Stimulated activated CD4-positive, alpha-beta T cell treated with anti-CD3 and anti-CD28 coated beads, Interleukin-2, amount 100 ng/mL, for 24 hours (primary cell): ENCODE measurements at places on chromosomes 1 and 21.

DNA sequence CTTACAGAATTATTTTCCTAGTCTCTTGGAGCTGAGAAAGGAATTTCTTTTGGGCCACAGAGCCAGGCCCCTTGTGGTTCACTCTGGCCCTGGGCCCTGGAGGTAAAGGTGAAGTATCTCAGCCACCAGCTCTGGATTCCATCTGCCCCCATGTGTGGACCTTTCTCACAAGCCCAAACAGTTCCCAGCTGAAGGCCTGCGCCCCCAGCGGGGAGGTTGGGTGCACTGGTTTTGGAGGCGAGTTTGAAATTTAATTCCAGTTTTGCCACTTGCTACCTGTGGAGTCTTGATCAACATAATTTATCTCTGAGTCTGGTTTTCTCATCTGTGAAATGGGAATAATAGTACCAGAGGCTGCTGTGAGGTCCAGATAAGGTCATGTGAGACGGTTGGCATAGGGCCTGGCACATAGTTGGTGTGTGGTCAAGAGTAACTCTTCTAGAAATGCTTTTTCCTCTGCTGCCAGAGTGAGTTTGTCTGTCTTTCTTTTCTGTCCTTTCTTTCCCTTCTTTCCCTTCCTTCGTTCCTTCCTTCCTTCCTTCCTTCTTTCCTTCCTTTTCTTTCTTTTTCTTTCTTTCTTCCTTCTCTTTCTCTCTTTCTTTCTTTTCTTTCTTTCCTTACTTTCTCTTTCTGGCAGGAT lies 6.1 kb downstream of the AGTRAP start:
- no peak for DNase-seq

- DNase-seq = no peak
These were observed 46.3 kb downstream of the KIF21B start for GRCh38 chr1:200977071-200977754.

DNA sequence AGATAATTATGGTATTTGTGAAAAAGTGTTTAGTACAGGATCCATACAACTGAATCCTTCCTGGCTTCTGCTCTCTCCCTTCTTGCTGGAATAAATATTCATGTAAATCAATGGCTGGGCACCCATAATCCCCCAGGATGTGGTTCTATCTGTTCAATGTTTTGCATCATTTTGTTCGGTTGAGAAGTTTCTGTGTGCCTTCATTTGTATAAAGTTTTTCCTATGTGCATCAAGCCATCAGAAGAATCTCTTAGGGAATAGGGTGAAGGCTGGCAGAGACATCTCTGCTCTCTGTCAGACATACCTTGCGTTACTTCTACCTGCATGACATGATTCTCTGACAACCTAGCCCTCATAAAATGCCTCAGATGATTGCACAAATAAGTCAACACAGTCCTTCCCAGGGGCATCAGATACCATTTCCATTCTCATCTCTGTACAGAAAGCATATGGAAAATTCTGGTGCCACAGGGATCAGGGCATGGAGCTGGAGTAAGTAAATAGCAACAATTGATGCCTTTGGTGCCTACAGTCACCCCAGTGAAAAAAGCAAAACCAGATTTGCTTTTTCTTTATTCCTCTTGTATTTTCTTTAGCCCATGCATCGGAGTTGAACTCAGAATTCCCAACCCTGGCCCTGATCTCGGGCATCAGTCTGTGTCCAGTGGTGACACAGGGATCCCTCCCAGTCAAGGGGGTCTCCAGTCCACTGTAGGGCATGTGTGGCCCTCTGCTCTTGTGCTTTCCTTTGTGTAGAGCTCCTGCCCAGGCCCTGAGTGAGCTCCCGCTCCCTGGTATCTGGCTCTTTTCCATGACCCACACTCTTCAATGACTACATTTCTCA lies 39.7 kb upstream of the ATP1A1 start:
- no peak for DNase-seq

DNA sequence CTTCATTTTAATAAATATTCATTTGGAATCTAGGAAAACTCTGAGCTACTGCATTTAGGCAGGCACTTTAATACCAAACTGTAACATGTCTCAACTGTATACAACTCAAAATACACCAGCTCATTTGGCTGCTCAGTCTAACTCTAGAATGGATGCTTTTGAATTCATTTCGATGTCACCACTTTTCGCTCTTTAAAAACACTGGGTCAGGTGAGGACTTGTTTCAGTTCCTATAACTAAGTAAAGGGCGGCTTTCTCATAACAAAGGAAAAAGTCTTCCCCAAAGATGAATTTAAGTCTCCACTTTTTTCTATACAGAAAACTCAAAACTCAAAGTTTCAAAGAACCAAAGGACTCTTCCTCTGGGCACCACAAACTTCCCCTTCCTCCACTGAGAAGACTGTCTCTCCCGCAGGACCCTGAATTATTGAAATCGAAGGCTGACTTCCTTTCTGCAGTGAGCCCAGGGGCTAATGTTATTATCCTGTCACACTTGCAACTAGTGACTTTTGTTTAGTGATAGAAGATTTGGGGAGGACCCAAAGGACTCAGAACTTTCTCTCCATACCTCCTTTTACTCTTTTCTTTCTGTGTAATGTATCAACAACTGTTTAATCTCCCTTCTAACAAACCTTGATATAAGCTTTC lies 9.7 kb upstream of the DHX9 start:
- no peak for DNase-seq

- no peak for DNase-seq
These were observed 12.3 kb downstream of the RAB4A start for GRCh38 chr1:229283183-229283611.

GRCh38 chr1:5905436-5905835 lies 86.8 kb downstream of the NPHP4 start:
- DNase-seq = no peak

DNA sequence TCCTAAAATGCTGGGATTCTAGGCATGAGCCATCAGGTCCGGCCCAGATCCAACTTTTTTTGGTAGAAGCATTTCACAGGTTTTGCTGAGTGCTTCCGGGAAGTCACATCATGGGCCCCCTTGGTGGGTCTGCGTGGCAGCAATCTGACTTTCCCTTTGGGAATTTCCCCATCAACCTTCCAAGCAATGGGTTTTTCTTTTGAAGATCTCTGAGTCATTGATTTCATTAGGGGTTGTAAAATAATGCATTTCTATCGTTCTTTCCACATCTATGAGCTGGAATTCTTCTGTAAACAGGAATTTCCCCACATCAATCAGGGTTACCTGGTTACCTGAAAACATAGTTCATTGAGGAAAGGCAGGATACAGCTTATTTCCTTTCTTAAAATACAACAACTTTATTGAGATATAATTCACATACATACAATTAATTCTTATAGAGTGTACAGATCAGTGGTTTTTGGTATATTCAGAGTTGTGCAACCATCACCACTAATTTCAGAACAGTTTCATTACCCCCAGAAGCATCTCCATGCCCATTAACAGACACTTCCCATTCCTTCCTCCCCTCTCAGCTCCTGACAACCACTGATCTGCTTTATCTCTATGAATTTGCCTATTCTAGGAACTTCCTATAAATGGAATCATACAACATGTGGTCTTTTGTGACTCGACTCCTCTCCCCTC lies 9.9 kb upstream of the ZBTB17 start:
- DNase-seq = no peak

DNA sequence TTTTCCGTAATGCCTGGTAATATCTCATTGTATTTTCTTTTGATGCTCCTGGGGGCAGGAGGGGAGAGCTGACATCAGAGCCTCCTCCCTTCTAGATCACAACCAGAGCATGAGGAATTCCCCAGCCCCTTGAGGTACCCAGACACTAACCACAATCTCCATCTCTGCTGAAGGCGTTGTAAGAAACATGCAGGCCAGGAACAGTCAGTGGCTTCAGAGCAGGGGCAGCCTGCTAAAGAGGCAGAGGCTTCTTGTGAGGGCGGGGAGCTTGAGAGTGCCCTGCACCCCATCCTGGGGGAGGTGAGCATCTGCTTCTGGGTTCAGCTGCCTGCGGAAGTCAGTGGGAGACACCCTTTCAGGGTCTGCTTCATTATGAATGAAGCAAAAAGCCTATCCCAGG lies 19.0 kb downstream of the MAPKAPK2 start:
- peak; percentile 55 for DNase-seq

- no peak for DNase-seq
These were observed 1346.1 kb downstream of the BRINP3 start for GRCh38 chr1:189131576-189131975.

DNA sequence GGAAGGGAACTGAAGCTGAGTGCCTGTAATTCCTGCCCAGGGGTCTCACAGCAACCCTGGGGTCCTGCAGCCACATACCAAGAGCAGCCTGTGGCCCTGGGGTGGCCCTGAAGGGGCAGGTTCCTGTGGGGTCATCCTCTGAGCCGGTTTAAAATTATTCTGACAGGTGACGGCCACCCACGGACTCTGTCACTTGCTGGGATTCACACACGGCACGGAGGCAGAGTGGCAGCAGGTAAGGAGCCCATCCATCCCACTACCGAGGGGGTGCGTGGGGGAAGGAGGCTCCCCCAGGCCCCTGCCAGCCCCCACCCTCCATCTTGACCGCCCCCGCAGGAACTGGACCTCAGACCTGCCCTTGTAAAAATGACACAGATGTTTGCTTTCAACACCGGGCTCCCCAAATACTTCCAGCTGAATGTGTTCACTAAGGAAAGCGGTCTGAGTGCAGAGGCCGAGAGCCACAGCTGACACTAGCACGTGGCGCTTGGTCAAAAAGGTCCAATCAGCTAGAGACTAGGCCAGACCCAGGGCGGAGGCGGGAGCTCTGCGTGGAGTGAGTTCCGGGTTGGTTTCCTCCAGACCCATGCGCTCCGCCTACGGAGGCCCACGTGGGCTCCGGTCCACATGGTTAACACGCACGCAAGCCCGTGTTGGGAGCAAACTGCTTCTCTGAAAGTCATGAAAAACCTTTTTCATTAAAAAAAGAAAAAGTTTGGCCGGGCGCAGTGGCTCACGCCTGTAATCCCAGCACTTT lies 10.0 kb downstream of the YBEY start:
- peak; percentile 68 for DNase-seq

DNA sequence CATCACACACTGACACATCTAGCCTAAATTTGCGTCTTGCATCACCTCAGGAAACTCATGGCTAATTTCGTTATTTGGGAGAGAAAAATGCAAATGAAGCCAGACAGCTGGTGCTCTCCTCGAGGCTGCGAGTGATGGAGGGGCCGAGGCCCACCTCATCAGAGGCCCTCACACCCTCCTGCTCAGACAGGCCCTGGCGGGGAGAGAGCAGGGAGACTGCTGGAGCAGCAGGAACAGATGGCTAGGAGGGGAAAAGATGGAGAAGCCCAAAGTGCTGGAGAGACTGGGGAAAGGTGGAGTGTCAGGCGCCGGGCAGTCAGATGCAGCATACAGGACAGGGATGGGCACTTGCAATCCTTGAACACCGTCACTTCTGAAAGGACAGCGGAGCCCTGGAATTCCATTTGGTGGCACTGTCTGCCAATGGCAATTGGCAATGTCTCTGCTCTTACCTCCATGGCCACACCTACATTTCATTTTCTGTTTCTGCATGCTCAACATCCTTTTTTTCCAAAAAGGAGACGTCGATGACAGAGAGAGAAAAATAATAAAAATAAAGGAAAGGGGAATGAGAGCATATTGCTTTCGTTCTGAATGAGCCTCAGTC lies 286.2 kb downstream of the SPATA17 start:
- no peak for DNase-seq

DNA sequence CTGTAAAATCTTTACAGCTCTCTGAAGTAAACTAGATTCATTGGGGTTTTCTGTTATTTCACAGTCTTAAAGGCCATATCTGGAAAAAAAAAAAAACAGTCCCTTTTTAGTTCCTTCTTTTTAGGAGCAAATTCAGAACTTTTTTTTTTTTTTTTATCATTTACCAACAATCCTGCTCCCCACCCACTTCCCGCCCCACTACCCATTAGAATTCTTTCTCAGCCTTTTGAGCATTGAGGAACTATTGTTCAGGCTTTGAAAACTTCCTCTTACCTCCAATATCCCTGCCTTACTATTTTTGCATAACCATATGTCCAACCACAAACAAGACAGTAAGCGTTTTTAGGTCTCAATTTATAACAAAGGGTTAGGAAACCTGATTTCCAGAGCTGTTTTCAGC lies 330.1 kb downstream of the PLPP3 start:
- DNase-seq = no peak
